ENCODE measurements at places on chromosomes 6 and 20.

- DNase-seq: no peak
Measured at GRCh38 chr6:155406801-155407200, 48.8 kb downstream of the NOX3 start.

- DNase-seq: no peak
Measured at GRCh38 chr20:58950603-58951002, 30.5 kb upstream of the NELFCD start.

DNA sequence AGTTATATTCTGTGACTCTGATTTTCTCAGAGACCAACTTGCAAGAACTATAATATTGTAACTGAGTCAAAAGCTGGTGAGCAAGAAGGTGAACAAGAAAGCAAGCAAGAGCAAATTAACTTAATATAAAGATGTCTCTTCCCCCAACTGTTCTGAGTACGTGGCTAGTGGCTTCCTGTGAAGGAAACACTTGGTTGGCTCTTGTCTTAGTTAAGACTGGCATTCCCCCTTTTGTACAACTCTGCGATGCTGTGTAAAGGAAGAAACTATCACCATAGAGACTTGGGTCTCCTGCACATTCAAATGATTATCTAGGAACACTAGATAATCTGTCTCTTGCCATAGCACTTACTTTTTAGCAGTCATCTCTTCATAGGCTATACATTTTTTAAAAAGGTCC is 47.3 kb upstream of the TNFAIP3 start:
- no peak for DNase-seq

DNA sequence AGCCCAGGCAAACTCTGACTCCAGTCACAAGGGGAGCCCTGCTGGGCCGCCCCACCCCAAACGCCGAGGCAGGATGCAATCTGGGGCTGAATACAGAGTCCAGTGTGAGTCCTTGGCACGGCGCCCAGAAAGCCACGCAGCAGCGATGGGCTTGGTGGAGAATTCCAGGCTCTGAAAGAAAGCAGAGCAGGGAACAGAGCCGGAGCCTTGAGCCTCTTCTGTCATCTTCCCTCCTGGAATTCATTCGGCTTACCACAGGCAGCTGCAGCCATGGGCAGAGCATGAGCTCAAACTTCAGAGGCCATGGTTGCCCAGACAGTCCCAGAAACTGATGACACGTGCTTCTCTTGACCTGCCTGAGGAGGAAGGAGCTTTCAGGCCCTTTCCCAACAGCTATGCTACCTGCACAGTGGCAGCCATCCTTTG is 441.1 kb upstream of the JARID2 start:
- DNase-seq: peak; percentile 92

GRCh38 chr6:88422831-88423230 is 256.7 kb upstream of the CNR1 start:
- no peak for DNase-seq

DNA sequence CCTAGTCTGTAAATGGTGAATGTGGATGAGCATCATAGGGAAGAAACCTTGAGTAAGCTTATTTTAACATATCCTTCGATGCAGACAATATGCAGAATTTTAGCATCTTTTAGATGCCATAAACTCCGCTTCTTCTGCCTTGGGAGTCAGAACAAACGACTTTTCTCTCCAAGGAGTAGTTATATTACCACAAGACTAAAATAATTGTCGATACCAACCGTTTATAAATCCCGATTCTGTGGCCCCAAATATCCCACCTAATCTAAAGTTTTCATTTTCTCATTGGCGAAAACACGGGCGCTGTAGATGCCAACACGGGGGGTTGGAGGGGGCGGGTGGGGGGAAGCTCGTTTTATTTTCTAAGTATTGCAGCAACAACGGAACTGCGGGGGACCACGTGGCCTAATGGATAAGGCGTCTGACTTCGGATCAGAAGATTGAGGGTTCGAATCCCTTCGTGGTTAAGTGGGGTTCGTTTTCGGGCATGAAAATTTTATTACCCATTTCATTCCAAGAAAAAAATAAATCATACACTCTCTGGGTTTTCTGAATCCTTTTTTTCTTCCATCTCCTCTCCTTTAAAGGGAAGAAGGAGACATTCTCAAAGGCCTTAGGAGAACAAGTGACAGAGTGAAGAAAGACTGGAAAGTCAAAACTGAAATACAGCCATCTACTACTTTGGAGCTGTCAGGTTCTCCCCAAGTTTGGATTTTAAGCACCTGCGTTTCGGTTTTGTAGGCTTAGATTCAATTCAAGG is 65.5 kb upstream of the BTN3A2 start:
- no peak for DNase-seq

- DNase-seq: no peak
Measured at GRCh38 chr20:1536893-1537730, 20.4 kb downstream of the SIRPD start.

DNA sequence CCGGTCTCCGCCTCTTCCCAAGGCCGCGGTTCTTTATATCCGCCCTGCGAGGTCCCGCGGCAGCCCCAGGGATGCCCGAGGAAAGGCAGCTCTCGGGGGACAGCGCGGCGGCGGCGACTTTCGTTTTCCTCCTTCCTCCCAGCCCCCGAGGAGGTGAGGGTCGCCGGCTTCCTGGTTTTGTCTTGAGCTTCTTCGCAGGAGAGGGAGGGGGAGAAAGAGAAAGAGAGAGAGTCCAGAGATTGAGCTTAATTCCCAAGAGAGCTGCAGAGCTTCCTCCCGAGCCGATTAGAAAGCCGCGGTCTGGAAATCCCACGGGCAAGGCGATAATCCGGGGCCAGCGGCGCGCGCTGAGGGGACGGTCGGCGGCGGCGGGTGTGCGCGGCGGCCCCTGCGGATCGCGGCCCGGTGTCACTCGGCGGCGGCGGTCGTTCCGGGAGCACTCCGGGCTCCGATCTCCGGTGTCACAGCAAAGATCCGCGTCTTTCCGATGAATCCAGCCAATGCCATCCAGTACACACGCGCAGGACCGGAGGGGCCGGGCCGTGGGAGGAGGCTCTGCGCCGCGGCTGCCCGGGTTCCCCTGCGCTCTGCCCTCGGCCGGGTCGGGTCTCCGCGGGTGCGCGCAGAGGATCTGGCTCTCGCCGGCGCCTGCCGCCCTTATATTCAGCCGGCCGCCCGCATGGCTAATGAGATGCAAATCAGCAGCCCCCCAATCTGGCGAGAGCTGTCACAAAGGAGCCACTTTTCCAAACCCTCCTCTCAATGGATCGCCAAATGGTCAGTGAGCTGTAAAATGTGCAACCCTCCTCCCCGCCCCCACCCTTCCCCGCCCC is at the start of gene DLL1:
DLL1 (minus strand) TSS at position 783 of the 833 bp plus-strand sequence. CDS start 939 bp downstream, outside the sequence.
- DNase-seq: peak; percentile 77

Measured in left ventricle myocardium superior (tissue), 1 donor.